NCI-H2171 (cell line): ENCODE measurements at places on chromosomes 4 and X.

DNA sequence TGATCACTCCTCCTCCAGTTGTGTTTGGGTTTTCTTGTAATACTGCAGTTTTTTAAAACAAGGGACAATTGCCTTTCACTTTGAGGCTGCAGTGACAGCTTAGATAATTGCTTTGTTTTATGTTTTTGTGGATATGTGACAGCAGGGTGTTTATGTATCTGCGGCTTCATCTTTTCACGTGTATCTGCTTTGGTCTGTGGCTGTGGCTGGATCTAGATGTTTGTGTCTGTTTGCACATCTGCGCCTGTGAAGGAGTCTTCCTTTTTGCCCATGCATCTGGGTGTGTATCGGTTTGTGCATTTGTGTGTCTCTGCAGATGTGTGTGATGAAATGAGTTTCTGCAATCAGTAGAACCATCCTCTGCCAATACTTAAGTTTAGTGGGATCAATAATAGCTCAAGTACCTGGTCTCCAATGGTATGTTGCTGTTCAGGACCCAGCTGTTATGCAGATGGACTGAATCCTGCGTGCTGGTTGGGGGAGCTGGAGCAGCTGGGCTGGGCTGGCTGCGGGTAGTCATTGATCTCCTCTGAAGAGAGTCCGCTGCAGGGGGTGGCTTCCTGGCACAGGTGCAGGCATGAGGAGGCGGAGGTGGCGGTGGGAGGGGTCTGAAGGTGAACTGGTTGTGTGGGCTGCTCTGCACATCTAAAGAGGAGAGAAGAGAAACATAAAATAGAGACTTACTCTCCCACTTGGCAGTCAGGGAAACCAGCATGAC is 390.3 kb downstream of the SH2D1A start:
- no peak for DNase-seq

DNA sequence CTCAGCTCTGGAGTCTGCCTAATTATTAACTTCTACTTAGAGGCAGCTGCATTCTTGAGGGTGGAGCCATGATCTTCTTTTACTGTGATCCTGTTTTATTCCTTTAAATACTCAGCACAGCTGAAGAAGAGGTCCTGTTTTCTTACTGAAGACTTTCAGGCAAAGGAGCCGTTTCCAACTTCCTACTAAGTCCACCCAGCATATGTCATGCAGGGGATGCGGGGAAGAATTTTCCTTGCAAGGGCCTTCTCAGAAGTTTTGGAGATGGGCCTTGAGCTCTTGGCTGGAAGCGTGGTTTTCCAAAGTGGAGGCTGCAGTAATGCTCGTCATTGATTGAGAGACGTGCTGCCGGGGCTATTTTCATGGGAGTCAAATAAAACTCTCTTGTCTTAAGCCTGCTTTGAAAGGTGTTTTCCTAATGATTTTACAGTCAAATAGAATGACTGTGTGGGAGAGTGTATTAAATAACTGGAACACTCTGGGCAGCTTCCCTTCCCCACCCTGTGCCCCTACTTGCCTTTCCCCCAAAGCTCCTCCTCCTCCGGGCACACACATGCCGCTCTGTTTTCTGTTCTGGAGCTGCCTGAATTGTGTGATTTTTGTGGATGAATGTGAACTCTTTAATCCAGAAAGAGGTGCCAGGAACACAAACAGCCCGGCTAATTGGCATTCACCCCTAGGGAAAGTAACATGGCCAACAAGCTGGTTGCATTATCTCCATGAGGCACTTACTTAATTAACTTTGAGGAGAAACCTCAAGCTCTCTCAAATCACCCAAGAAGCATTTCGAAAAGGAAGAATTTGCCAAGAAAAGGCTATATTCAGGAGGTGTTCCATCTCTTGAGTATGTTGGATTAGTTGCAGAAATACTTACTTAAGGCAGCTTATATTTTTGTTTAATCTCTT is 28.1 kb downstream of the FGF2 start:
- DNase-seq: no peak

DNA sequence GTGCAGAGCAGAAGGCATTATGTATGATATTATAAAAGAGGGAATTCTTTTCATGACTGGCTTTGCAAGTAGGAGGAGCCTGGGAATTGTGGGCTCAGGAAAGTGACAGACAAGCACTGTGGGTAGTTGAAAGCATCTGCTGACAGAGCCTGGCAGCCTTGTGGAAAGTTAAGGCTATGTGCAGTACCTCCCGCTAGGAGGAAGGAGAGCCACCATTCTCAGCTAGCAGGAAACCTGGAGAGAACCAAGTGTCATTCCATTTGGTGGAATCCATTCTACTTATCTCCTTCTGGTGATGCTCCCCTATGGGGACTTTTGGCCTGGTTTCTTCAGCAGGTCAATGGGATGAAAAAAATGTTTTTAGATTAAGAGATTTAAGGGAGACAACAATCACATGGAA is 81.8 kb downstream of the ASB9 start:
- DNase-seq: no peak

- DNase-seq: no peak
Measured at GRCh38 chr4:79820427-79820826, 252.6 kb downstream of the ANTXR2 start.

- no peak for DNase-seq
Measured at GRCh38 chr4:84286048-84286447, 213.0 kb downstream of the NKX6-1 start.

- DNase-seq: no peak
Measured at GRCh38 chr4:135838889-135839288, 1637.3 kb upstream of the PABPC4L start.

GRCh38 chr4:3656416-3657356 is 109.5 kb upstream of the ADRA2C start:
- no peak for DNase-seq

DNA sequence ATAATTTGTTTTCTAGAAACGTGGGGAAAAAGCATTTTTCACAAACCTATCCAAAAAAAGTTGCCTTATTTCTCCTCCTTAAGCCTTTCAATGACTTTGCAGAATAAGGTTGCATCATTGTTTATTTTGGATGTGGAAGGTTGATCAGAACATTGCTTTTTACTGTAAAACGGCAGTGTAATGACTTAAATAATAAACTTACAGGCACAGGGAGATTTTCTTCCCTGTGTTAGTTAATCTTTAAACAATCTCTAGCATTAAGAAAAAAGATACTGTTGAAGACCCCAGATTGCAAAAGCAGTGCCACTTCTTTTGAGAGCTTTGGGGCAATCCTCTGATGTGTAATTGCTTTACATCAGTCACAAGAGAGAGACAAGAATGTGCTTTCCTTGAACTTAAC is 153.4 kb downstream of the ARX start:
- DNase-seq: no peak

DNA sequence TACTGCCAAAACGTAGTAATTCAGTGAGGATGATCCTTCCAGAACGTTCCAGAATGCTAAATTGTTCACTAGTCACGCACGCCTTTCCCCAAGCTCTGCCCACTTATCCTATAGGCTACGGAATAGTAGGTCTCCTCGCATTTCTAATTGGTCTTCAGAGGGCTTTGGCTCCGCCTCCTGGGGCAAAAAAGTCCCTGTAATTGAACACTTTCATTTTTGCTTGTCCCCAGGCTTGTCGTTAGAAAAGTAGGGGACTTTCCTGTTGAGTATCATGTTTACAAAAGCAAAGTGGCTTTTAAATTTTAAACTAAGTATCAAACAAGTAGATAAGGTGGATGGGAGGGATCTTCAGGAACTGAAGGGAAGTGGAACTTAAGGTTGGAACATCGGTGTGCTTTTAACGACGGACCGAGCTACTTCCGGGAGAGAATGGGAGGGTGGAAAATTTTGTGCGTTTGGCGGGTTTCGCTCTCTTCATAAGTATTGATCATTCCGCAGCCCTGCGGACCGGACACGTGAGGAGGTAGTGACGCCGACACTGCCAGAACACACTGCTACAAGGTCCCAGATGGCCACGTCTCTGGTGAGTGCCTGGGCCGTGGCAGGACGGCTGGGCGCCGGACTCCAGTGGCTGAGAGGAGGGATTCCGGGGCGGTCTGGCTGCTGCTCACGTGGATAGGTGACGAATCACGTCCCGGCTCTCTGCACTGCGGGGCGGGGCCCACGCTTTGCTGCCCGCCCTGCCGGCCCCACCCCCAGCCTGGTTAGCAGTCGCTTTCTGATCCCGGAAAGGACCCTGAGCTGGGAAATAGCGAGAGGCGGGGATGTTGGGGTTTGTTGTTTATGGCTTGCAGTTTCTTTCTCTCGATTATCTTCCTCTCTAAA is at the start of gene NXT2:
Gene NXT2 (plus strand): TSS at position 406 of the 885 bp plus-strand sequence. CDS start 163 bp downstream, at position 569.
- peak; percentile 76 for DNase-seq

DNA sequence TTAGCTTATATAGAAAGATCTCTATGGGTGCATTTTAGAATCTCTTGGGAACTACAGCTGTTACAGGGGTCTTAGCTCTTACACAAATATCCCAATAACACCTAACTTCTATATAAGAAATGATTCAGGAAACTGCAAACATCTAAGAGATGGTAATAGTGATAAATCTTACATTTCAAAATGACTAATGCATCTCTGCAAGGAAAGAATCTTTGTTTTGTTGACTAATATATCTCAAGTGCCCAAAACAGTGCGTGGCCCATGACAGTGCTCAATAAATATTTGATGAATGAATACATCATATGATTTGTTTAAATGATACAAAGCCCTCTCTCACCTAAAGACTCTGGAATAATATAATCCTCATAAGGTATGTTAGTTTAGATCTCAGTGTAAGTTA is 47.5 kb downstream of the CENPE start:
- no peak for DNase-seq

- DNase-seq: no peak
Measured at GRCh38 chr4:75889537-75890199, 12.6 kb downstream of the PPEF2 start.

- DNase-seq: no peak
Measured at GRCh38 chr4:77204621-77205020, 47.6 kb downstream of the CCNG2 start.

- DNase-seq: no peak
Measured at GRCh38 chr4:158786955-158787354, 18.1 kb downstream of the FNIP2 start.

DNA sequence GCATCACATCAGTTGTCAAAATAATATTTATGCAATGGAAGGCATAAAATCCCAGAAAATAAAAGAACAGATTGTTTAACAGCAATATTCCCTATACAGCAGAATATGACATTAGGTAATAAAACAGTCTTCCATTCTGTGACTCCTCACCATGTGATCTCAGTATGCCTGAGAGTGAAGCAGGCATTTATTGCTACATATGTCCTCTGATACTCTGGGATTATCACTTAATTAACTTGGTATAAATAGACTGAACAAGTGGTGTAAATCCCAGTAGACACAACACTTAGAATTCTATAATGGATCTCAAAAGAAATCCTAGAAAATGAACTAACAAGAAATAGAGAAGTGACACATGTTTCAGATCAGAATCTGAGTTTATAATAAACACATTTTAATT is 841.3 kb downstream of the PDHA2 start:
- no peak for DNase-seq

DNA sequence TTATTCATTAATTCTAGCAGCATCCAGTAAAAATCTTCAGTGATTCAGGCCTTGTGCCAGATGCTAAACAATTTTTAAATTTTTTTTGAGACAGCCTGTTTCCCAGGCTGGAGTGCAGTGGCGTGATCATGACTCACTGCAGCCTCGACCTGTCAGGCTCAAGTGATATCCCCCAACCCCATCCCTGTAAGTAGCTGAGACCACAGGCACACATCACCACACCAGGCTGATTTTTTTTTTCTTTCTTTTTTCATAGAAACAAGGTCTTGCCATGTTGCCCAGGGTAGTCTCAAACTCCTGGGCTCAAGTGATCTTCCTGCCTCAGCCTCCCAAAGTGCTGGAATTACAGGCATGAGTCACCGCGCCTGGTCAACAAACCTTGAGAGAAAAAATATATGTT is 705.5 kb downstream of the ARAP2 start:
- DNase-seq: no peak

DNA sequence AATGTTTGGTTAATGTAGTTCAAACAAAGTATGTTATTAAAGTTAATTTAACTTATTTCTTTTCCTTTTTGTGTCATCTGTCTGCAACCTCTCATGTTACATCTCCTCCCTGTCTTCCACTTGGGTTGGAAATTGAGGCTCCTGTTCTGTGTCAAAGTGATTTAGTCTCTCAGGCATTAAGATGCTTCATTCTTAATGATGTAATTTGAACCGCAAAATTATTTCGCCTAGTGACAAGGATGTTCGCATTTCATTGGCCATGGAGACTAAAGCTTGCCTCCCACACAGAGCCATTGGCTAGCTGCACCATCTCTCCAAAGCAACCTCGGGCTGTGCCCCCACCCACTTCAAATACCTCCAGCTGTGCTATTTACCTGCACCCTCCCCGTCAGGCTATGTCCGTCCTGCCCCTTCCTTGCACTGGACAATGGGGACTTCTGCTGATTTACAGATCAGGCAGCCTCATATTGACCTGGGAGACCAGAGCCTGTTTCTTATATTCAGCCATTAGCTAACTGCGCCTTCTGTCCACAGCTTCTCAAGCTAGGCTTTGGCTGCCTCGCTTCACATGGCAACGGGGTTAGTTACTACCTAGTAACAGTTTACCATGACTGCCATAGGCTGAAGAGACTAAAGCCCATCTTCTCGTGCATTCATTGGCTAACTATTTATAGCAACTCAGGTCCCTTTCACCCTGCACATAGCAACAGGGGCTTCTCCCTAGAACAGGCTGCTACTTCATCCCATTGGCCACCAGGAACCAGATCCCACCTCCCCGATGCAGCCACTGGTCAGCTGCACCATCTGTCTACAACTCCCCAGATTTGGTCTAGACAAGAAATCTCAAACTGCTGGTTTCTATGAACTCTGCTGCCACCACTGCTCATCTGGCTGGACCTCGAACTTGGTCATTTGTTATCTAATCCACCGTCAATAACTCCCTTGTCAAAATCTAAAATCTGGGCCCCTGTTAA is 8.6 kb upstream of the ZNF157 start:
- DNase-seq: peak; percentile 68

- DNase-seq: no peak
Measured at GRCh38 chr4:158484173-158484885, 37.4 kb upstream of the RXFP1 start.

GRCh38 chrX:105636667-105637066 is 185.7 kb upstream of the NRK start:
- peak; percentile 33 for DNase-seq

DNA sequence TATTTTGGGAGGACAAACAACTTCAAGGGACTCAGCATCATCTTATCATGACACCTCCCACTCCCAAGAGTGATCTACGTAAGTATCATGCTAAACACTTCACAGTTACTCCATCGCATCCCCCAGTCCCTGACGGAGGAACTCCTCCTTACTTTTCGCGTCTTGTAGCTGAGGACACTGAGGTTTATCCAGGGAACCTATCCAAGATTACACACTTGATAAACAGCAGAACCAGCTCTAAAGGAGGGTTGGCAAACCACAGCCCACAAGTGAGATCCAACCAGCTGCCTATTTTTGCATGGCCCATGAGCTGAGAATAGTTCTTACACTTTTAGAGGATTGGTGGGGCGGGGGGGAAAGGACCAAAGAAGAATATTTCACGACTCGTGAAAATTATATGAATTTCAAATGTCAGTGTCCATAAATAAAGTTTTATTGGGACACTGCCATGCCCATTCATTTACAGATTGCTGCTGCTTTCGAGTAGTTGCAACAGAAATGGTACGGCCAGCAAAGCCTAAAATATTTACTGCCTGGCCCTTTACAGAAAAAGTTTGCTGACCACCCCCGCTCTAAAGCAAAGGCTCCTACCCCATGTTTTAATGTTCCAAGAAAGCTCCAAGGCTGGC is 47.8 kb downstream of the SEPSECS start:
- no peak for DNase-seq
